ENCODE measurements at places on chromosomes 11 and 22. TPM values are rescaled to one million over a fixed set of nuclear protein-coding genes. Genes with fewer than 3 reads are reported as not detected.

The FGF3 gene
- total RNA-seq, result not detected

The COMT gene
- total RNA-seq, result 176 TPM

The PSMA1 gene
- 204 TPM for total RNA-seq

The BLID gene
- total RNA-seq, result 0.73 TPM

The GUCY1A2 gene
- total RNA-seq, result 0.34 TPM

The NPTXR gene
- total RNA-seq, result under 0.01 TPM

The HBB gene
- not detected for total RNA-seq

The CCDC73 gene
- total RNA-seq, result not detected

The MPPED1 gene
- under 0.01 TPM for total RNA-seq

All from melanocyte of skin (primary cell).